ENCODE measurements at places on chromosomes 11 and 22. TPM values are rescaled to one million over a fixed set of nuclear protein-coding genes. Genes with fewer than 3 reads are reported as not detected.

CRACR2B gene
- total RNA-seq: 3.6 TPM

CHID1 gene
- 87.2 TPM for total RNA-seq

OR8D4 gene
- total RNA-seq: not detected

CFL1 gene
- 1,172 TPM for total RNA-seq

PIH1D2 gene
- total RNA-seq: 0.38 TPM

JAML gene
- 387 TPM for total RNA-seq

GNG3 gene
- not detected for total RNA-seq

SERPIND1 gene
- not detected for total RNA-seq

PGR gene
- total RNA-seq: not detected

OR52N4 gene
- total RNA-seq: 0.22 TPM

APOL5 gene
- total RNA-seq: not detected

UPK3A gene
- total RNA-seq: not detected

ANO5 gene
- total RNA-seq: not detected

VSTM5 gene
- not detected for total RNA-seq

SMC1B gene
- 0.38 TPM for total RNA-seq

TP53I11 gene
- 16.9 TPM for total RNA-seq

AMOTL1 gene
- 0.50 TPM for total RNA-seq

CHRM1 gene
- total RNA-seq: not detected

RCOR2 gene
- 0.13 TPM for total RNA-seq

THY1 gene
- total RNA-seq: 0.40 TPM

RAB3IL1 gene
- 0.28 TPM for total RNA-seq

TESMIN gene
- 1.3 TPM for total RNA-seq

PAK1 gene
- total RNA-seq: 25.9 TPM

CSF2RB gene
- total RNA-seq: 0.20 TPM

C11orf65 gene
- total RNA-seq: 0.64 TPM

IGSF9B gene
- total RNA-seq: 15.2 TPM
